Activated naive CD4-positive, alpha-beta T cell treated with anti-CD3 and anti-CD28 coated beads for 36 hours (primary cell): ENCODE measurements at places on chromosomes 5 and 9.
A peak's percentile ranks its signal among the peaks of the same experiment; 100 is the strongest.

DNA sequence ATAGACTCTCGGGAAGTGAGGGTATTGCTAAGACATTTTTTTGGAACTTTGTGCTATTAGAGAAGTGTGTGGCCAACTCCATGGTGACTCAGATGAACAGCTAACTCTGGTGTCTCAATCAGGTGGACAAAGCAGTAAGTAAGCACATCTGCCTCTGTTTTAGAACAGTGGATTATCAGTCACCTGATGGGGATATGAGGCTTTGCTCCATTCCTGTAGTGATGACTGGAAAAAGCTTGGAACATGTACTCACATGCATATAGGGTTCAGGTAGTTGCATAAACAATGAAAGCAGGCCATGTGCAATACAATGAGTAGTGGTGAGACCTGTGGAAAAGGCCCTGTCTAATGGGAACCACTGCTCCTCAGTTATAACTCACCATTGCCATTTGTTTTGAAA is 168.2 kb upstream of the FBN2 start:
- no peak for DNase-seq

DNA sequence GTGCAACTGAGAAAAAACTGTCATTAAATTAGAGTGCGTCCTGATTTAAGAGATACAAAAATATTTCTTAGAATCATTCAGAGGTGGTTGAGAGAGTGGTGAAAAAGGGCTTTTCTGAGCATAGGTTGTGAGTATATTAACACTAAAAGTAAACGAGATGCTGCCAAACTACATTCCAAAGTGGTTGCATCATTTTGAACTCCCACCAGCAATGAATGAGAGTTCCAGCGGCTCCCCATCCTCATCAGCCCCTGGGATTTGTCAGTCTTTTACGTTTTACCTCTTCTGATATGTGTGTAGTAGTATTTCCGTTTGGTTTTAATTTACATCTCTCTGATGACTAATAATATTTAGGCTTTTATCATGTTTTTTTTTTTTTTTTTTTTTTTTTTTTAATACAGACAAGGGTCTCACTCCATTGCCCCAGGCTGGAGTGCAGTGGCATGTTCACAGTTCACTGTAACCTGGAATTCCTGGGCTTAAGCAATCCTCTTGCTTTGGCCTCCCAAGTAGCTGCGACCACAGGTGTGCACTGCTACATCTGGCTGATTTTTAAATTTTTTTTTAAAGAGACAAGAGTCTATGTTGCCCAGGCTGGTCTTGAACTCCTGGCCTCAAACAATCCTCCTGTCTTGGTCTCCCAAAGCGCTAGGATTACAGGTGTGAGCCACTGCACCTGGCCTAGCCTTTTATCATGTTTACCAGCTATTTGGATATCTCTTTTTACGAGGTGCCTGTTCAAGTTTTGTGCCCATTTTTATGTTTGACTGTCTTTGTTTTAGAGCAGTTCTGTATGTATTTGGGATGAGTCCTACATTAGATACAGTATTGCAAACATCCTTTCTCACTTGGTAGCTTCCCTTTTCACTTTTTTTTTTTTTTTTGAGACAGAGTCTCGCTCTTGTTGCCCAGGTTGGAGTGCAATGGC is 17.0 kb downstream of the PRRT1B start:
- no peak for DNase-seq

DNA sequence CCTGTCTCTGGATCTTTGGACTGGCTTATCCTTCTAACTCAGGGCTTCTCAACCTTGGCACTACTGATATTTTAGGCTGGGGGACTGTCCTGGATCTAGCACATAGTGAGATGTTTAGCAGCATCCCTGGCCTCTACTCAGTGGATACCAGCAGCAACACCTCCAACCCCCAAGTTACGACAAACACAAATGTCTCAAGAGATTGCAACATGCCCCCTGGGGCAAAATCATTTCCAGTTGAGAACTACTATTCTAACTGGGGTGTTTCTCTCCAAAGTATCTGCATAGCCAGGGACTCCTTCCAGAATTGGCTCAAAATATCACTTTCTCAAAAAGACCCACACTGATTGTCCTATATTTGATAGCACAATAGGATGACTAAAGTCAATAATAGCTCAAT is 7.2 kb upstream of the TLR4 start:
- no peak for DNase-seq

DNA sequence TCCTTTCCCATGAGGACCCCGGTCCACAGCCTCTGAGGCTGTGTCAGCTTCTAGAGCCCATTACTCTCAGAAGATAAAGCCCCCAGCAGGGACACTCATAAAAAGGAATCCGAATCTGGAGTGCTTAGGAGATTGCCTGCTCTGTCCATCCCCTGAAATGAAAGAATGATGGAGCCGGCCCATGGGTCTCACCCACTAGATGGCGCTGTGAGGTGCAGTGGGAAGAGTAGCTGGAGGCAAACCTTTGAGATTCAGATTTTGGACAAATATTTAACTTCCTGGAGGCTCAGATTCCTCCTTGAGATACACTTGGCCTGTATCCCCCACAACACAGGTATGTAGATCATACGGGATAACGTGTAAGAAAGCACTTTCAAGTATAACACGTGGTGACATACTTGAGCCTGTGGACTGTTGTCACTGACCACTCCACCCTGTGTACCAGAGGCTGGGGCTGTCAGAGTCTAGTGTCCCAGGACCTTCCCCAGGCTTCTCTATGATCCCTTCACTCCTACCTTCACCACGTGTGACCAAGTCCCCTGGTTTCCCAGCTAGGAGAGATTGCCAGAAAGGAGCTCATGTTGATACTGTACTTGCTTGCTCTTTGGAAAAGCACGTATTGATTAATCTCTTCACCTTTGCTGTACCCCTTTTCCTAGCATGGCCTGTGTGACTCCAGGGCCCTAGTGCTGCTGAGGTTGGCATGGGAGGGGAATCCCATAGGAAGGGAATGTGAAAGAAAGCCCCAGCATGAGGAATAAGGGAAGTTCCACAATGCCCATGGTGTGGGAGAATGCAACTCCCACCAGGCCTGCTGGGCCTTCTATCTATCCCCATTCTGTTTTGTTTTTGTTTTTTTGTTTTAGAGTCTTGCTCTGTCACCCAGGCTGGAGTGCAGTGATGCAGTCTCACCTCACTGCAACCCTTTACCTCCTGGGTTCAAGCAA is 32.1 kb downstream of the TRMO start:
- peak; percentile 86 for DNase-seq

- no peak for DNase-seq
These were observed 276.8 kb upstream of the CLINT1 start for GRCh38 chr5:158135682-158136179.

- no peak for DNase-seq
These were observed 131.5 kb upstream of the OTULINL start for GRCh38 chr5:14450018-14450524.

GRCh38 chr5:37552770-37553719 is 173.9 kb downstream of the WDR70 start:
- DNase-seq: no peak

- no peak for DNase-seq
These were observed 20.2 kb downstream of the RECK start for GRCh38 chr9:36056896-36057295.

DNA sequence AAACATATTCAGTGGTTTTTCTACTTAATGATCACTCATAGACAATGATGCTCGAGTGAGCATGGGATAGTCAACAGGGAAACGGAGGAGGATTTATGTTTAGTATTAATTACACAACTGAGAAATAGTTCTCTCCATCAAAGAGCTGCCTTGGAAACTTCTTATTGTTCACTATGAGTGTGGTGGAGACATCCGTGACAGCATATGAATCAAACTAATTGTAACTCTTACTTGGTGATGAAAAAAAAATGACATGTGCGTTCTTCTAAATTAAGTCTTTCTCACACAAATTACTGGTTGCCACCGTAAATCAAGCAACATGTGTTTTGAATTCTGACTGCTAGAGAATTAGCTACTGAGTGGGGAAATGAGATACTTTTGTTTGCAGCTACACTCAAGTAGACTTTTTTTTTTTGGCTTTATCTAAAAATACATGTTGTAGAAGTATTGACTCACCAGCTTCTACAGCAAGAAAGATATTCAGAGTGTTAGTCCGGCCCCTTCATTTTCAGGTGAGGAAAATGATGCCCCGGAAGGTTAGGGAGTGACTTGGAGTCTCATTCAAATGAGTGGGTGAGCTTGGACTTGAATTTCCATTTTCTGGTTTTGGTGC is 179.4 kb downstream of the CFAP90 start:
- DNase-seq: no peak

GRCh38 chr9:19026375-19026774 is 6.6 kb downstream of the SAXO1 start:
- no peak for DNase-seq

- no peak for DNase-seq
These were observed 32.8 kb upstream of the SMIM32 start for GRCh38 chr5:136225796-136226195.

GRCh38 chr5:72242796-72243475 is 77.1 kb downstream of the MRPS27 start:
- DNase-seq: no peak

DNA sequence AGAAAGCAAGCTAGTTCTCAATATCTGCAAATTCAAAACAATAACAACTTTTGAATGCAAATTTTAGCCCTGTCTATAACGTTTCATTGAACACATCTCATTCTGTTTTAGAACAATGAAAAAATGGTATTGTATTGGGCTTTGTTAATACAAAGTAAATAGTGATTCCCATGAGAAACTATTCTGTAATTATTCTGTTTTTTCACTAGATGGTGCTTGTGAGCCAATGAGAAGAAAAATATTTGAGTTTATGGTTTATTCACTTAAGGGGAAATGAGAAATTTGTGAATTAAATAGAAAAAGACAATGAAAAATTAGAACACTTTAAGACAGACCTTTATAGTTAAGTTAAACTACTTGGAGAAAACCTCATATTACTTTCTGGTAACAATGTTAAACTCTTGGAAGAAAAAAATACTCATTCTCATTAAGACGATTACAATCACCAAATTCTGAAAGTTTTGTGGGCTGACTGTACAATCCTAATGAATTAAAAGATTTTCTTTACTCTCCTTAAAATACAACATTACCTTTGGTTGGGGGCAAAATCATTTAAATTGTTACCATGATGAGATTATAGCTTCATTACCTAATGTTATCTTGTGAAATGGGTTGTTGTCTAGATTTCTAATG is 127.0 kb downstream of the NNT start:
- no peak for DNase-seq

- DNase-seq: peak; percentile 38
These were observed 3.1 kb downstream of the IER5L start for GRCh38 chr9:129174724-129175514.

- no peak for DNase-seq
These were observed 969.2 kb downstream of the CDH18 start for GRCh38 chr5:19018822-19019221.
